AG04449 (cell line): ENCODE measurements at places on chromosomes 5 and 9.

GRCh38 chr9:89497257-89497963, 503 bp downstream of the SEMA4D start:
- no peak for DNase-seq

DNA sequence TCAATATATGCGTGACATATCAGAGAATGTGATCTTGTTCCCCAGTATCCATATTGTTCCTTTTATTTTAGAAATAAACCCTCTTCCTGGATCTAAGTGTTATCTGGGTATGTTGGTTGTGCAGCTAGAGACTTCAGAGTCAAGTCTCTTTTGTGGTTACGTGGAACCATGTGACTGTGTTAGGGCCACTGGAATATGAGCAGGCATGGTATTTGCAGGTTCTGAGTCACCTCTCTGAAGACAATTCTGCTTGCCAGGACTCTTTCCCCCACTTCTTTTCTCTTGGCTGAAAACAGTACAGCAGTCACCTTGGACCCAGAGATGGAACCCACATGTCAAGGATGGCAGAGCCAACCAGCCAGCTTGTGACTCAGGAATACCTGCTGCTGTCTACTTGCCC, 59.7 kb downstream of the ATP10B start:
- DNase-seq: no peak

- DNase-seq: no peak
Observed at GRCh38 chr5:139251281-139251687, 42.3 kb upstream of the MATR3 start.

DNA sequence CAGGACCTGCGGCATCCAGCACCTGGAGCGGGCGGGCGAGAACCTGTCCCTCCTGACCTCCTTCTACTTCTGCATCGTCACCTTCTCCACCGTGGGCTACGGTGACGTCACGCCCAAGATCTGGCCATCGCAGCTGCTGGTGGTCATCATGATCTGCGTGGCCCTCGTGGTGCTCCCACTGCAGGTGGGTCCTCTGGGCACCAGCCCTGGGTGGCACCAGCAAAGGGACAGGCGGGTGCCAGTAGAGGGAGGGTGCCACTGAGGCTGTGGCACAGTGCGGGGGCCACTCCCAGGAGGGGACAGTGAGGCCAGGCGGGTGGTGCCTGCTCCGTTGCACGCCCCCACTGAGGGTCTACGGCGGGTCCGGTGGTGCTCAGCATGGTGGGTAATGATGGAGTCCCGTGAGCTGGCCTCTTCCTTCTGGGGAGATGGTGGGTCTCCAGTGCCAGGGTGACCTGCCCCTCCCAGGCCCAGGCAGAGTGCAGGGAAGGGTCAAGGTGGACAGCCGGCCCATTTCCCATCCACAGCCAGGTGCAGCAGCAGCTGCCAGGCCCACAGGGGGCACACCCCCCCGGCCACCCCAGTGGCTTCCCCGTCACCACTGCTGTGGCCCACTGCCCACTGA, 57.8 kb downstream of the KCNT1 start:
- no peak for DNase-seq

GRCh38 chr5:88769165-88769564, 113.8 kb downstream of the MEF2C start:
- DNase-seq: no peak
